Endothelial cell of umbilical vein (primary cell): ENCODE measurements at places on chromosomes 6 and 20. TPM values are rescaled to one million over a fixed set of nuclear protein-coding genes. Genes with fewer than 3 reads are reported as not detected.
A peak's percentile ranks its signal among the peaks of the same experiment; 100 is the strongest.

- H3K4me3 ChIP-seq: no peak overlapping the region
Measured at GRCh38 chr20:50310673-50311051, 120.0 kb downstream of the CEBPB start.

DNA sequence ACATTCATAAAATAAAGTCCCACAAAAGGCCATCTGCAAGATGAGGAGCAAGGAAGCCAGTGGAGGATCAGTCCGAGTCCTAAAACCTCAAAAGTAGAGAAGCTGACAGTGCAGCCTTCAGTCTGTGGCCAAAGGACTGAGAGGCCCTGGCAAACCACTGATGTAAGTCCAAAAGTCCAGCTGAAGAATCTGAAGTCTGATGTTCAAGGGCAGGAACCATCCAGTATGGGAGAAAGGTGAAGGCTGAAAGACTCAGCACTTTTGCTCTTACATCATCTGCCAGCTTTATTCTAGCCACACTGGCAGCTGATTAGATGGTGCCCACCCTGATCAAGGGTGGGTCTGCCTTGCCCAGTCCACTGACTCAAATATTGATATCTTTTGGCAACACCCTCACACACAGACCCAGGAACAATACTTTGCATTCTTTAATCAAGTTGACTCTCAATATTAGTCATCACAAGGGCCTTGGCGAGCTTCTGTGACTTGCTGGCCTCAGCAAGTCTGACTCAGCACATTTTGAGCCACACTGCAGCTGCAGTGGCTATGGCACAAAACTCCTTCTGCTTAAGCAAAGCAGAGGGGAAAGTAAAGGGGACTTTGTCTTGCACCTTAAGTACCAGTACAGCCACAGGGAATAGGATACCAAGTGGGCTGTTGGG is 1370.3 kb upstream of the CITED2 start:
- no peaks in the 10 kb centered on the region for H3K27me3 ChIP-seq
- no peaks in the 10 kb centered on the region for H3K4me1 ChIP-seq
- no peak overlapping the region for H3K27ac ChIP-seq
- DNase-seq: no peak
- no peaks in the 10 kb centered on the region for H3K36me3 ChIP-seq

- no peaks in the 10 kb centered on the region for H3K36me3 ChIP-seq
- no peak overlapping the region for H3K4me3 ChIP-seq
Measured at GRCh38 chr6:106731144-106731842, 101.9 kb downstream of the QRSL1 start.

GRCh38 chr6:3392930-3393835 is 63.7 kb downstream of the SLC22A23 start:
- no peaks in the 10 kb centered on the region for H3K36me3 ChIP-seq
- no peaks in the 10 kb centered on the region for H3K4me1 ChIP-seq
- DNase-seq: no peak
- no peaks in the 10 kb centered on the region for H3K27me3 ChIP-seq
- no peak overlapping the region for H3K27ac ChIP-seq
- no peak overlapping the region for H3K4me3 ChIP-seq

- H3K36me3 ChIP-seq: peaks cover 10% of the 10 kb centered on the region
- DNase-seq: peak; percentile 92
- H3K27me3 ChIP-seq: no peaks in the 10 kb centered on the region
Measured at GRCh38 chr6:34243901-34244884, 4.6 kb downstream of the SMIM29 start.

DNA sequence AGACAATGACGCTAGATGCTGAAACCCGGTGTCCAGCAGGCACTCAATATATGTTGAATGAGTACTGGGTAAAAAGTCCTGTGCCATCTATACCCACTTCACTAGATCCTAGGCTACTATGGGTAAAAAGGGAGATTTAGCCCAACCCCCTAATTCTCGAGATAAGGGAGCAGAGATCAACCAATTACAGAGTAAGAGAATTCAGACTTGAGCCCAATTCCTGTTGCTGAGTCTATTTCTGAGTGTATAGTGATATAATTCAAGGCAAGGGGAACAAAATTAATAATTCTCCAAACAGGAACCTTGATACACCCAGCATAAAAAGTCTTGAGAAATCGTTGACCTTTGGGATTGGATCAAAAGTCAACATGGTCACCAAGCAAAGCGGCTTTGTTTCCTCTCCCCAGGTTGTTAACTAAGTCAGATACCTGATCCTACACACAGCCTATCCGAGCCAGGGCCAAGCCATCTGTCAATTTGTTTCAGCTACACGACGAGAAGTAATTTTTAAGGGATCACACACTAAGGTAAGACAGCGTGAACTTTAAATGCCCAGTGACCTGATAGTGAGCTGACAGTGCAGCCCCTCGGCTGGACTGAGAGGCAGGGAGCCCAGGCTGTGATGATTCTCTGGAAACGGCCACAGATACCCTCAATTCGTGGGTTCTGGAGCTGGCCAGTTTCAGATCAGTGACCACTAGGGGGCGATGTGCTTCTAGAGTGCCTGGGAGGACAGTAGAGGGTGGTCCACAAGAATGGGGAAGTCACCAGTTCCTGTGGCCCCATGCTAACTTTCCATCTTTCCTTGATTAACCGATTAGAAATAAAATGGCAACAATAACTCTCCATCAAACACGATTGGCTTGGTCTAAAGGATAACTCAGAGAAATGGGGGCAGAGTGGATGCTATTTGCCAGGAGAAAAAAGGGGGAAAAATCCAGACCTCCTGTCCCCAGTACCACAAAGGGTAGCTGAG is 46.2 kb downstream of the SLC22A23 start:
- no peaks in the 10 kb centered on the region for H3K36me3 ChIP-seq
- peak; percentile 59 for DNase-seq
- H3K27me3 ChIP-seq: no peaks in the 10 kb centered on the region
- H3K4me1 ChIP-seq: no peaks in the 10 kb centered on the region

B4GALT5 gene
- total RNA-seq: 58.5 and 70.1 TPM in 2 replicates

NR2E1 gene
- total RNA-seq: not detected in 2 replicates

OTOR gene
- not detected in 2 replicates for total RNA-seq

BEND6 gene
- total RNA-seq: 0.35 and 0.66 TPM in 2 replicates

- no peaks in the 10 kb centered on the region for H3K36me3 ChIP-seq
- no peaks in the 10 kb centered on the region for H3K27me3 ChIP-seq
- H3K27ac ChIP-seq: no peak overlapping the region
- no peak overlapping the region for H3K4me3 ChIP-seq
- no peak for DNase-seq
Measured at GRCh38 chr20:20446425-20447015, 78.6 kb downstream of the INSM1 start.

DNA sequence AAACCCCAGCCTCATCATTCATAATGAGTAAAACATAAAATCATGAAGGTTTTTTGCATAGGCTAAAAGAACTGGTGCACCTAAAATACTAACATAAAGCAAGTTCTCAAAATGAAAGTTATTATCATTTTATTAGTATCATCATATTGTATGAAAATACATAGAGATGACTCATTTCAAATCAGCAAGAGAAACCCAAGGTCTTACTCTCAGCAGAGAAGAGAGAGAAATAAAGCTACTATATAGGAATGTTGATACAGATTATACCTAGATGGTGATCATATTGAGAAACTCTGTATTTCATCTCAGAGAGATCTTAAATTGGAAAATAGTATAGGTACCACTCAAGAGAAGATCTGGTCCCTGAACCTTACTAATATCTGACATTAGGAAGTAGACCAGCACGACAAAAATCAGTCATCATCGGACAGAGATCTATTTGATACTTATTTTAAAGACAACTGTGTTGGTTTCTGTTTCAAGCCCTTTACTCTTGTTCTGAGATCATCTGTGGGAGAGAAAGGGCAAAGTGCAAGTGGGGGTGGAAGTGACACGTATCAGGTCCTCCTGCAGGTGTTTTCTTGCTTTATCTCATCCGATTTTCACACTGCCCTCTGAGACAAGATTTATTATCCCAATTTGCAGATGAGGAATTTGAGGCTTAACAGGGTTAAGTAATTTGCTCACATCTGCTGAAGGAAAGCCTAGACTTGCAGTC is 532.3 kb downstream of the MAFB start:
- no peaks in the 10 kb centered on the region for H3K4me1 ChIP-seq
- no peak overlapping the region for H3K27ac ChIP-seq
- H3K36me3 ChIP-seq: no peaks in the 10 kb centered on the region
- no peaks in the 10 kb centered on the region for H3K27me3 ChIP-seq

DNA sequence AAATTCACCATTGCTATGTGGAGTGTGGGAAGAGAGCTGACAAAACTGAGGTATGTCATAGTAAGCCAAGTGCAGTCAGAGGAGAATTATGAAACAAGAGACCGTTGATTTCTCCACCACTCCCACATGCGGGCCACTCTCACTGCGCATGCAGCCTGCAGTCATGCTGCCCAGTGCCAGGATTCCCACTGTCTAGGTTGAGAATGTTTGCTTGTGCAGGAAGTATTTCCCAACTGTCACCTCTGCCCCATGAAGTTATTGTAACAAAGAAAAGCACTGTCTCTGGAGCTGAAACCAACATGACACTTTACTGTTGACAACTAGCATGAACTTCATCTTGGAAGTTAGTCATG is 18.7 kb upstream of the SFT2D1 start:
- no peak overlapping the region for H3K4me3 ChIP-seq
- peaks cover 21% of the 10 kb centered on the region for H3K4me1 ChIP-seq
- H3K27ac ChIP-seq: no peak overlapping the region
- H3K27me3 ChIP-seq: peaks cover 5% of the 10 kb centered on the region
- no peaks in the 10 kb centered on the region for H3K36me3 ChIP-seq
